ENCODE measurements at places on chromosomes 13 and 19.

GRCh38 chr13:80256352-80256932 lies 84.5 kb downstream of the SPRY2 start:
- no peak for DNase-seq

DNA sequence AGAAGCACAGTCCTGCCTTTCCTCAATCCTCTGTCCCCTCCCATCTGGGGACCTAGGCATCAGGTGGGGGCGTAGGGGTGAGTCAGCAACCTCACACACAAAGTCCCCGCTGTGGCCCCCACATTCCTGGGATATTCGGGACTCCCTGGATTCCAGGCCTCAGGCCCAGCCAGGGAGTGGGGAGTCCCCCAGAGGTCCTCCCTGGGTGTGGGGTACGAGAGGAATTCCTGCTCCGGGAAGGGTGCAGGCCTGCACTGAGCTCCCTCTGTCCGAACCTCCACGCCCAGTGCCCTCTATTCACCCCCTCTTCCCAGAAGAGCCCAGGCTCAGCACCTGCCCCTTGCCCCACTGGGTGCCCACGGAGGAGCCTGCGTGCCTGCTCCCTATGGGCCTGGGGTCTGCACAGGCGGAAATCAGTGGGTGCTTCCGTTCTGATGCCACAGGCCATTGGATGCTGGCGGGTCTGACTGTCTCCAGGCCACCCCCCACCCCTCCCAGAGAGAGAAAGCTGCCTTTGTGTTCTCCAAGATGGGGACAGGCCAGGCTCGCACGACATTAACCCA lies 3.4 kb downstream of the CADM4 start:
- no peak for DNase-seq

- DNase-seq: no peak
Measured at GRCh38 chr19:45401815-45402214, 3.1 kb downstream of the PPP1R13L start.

DNA sequence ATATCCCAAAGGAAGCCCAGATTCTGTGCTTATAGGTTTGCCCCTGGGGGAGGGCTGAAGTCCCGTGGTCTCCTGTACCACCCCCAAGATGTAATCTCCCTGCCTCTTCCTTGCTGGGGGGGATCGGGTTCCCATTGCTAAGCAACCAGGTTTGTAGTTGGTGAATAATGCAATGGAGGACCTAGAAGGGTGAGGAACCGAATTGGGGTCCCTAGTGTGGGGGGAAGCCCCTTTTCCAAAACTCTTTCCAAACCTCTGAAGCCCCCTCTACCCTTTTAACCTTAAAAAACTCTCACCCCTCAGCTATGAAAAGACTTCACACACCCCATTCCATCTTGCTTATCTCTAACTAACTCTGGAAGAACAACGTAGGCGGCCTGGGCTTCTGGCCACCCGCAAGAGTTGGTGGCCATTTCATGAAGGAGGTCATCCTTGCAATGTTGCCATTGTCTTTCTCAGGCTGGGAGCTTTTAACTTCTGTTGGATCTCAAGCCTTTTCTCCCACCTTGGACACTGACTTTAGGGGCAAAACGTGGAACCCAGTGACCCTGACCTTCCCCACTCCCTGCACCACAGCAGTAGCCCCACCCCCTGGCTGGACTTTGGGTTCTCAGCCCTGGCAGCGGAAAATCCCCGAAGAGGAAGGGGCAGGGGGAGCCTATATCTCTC lies 661 bp downstream of the PALM3 start:
- DNase-seq: no peak

GRCh38 chr13:33069365-33069764 lies 53.1 kb downstream of the KL start:
- DNase-seq: no peak

DNA sequence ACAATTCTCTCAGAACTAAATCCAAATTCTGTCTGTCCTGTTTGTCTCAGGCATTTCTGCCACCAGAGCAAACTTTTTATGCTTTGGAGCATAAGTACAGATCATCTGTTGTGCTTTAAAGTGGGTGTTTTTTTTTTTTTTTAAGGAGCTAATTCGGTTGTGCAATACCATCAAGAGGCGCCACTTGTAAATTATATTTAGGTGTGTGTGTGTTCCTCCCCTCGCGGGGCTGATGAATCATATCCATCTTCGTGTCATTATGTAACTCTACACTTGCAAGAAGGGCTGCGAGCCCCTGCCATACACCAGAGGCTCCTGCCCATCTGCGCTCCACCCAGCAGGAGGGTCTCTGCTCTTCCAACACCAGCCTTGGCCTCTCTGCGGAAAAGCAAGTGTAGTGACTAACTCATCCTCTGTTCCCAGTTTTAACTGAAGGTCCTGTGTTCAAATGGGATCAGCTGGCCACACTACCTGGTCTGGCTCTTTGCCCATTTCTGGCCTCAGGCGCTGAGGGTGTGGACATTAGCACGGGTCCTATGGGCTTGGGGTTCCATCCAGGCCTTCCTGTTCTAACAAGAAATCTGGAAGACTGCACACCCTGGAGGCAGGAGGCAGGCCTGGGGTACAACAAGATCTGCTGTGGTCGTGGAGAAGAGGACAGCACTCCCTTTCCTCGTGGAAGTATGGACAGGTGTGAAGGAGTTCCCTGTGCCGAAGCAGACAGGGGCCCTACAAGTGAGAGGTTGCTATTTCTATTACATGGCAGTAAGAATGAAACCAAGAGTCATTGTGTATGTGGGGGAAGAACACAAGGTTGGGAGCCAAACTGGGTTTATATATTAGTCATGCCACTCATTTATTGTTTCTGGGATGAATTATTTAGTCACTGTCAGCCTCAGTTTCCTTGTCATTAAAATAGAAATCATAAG lies 96.1 kb upstream of the MBNL2 start:
- DNase-seq: no peak

DNA sequence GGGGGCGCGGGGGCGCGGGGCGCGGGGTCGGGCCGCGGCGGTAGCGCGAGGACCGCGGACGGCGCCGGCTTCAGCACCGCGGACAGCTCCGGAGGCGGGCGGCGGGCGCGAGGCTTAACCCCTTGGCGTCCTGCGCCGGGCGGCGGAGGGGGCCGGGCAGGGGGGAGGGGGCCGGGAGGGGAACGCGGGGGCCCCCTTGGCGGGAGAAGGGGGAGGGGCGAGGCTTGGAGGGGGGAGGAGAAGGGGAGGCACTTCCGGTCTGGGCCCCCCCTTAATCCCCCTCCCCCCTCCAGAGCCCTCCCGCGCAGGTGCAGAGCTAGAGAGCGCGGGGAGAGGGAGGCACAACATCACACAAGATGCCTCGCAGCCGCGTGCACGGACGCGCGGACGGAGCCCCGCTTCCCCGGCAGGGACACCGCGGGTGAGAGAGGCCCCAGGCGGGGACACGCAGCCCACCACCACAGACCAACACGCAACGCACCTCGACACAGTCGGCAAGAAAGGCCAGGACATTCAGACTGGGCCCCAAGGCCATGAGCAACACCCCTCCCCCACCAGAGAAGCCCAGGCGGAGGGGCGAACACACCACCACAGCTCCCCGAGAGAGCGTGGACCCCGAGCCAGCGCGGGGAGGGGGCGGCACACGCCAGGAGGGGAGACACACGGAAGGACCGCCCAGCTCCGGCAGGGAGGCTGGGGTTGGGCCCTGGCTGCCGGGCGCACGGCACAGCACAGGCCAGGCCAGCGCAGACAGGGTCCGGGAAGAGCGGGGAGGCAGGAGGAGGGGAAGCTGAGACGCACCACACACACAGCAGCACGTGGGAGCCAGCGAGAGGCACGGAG lies 24.1 kb downstream of the SHANK1 start:
- no peak for DNase-seq

DNA sequence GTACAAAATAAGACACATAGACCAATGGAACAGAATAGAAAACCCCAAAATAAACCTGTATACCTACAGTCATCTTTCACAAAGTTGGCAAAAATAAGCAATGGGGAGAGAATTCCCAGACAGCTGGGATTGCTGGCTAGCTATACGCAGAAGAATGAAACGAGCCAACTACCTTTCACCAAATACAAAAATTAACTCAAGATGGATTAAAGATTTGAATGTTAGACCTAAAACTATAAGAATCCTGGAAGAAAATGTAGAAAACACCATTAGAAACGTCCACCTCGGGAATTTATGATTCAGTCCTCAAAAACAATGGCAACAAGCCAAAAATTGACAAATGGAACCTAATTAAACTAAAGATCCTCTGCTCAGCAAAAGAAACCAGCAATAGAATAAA lies 408.1 kb upstream of the SLITRK1 start:
- no peak for DNase-seq

GRCh38 chr13:21077076-21077787 lies 15.8 kb upstream of the LATS2 start:
- DNase-seq: no peak

- no peak for DNase-seq
Measured at GRCh38 chr13:27918918-27919658, 712 bp upstream of the PDX1 start.

DNA sequence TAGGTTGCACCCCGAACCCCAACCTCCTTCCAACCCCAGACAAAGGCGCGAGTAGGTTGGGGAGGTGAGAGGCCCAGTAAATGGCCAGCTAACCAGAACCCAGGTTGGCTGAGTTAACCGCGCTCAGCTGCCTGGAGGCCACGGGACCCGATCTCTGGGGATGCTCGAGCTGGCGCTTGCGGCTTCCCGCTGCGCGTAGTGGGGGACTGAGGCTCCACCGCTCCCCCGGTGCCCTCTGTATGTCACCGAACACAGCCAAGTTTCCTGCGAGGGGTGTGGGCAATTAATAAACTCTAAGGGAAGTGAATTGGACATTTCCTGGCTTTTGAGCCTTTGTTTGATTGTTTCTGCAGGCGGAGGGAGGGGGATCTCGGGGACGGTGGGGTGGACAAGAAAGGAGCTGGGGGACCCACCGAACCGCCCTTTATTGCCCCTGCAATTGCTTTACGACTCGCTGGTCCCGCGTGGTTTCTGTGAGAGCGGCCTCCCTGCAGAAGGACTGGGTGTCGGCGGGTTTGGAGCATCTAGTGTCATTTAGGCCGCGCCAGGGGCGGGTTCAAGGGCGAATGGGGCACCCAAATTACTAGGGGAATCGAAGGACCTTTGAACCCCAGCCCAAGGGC lies 3.5 kb upstream of the ZIC5 start:
- DNase-seq: no peak

GRCh38 chr13:48411841-48412531 lies 927 bp downstream of the LPAR6 start:
- DNase-seq: no peak

All from T-helper 17 cell (primary cell).